ENCODE measurements at places on chromosomes 3 and 15.

GRCh38 chr3:48647714-48648113 lies 12.5 kb upstream of the SLC26A6 start:
- DNase-seq, result no peak

- no peak for DNase-seq
Observed at GRCh38 chr3:48119505-48120193, 68.6 kb downstream of the CDC25A start.

DNA sequence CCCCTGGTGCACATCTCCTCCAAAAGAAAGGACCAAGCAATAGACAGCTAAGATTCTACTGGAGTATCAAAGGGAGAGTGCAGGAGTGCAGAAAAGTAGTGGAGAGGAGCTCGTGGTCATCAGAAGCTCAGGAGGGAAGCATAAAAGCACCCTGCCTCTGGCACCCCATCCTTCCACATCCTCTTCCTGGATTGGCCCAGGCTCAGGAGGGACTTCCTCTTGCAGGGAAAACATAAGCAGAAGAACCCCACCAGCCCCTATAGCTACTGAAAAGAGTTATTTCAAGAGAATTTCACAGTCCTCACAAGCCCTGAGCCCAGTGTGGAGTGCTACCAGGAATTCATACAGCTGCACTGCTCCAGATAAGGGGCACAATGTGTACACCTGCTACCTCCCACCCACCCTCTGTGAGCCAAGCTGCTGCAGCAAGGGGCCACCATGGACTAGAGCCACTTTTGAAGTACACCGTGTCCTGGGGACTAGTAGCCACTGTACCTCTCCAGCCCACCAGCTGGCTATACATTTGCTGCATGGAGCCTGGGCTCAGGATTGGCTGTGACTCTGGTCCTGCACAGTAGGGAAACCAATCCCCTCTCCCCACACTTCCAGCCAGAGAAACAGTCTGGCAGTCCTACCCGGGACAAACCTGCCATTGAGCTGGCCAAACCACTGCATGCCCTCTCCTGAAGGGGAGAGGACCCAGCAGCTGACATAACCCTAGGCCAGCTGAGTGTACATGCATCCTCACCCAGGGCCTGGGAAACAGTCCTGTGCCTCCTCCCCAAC lies 43.0 kb downstream of the CD200R1 start:
- DNase-seq, result no peak

DNA sequence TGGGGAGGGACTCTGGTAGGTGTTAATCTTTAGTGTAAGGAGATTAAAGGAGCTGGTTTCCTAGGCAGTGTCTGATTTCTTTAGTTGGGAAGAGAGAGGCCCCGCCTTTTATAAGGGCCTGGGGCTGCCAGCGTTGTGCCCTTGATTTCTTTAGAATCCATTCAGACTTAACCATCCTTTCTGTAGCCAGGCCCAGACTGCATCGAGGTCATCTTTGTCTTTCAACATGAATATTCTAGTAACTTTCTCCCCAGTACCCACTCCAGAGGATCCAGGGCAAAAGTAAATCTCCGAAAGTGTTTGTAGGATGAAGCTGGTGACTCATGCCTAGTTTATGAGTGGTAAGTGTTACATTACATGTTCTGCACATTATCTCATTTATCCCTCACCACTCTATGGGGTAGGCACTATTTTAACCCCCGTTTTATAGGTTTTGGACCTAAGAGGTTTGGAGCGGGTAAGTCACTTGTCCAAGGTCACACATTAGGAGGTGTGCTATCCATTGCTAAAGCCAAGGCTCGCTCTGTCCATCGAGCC lies 11.8 kb upstream of the USP3 start:
- DNase-seq, result no peak

DNA sequence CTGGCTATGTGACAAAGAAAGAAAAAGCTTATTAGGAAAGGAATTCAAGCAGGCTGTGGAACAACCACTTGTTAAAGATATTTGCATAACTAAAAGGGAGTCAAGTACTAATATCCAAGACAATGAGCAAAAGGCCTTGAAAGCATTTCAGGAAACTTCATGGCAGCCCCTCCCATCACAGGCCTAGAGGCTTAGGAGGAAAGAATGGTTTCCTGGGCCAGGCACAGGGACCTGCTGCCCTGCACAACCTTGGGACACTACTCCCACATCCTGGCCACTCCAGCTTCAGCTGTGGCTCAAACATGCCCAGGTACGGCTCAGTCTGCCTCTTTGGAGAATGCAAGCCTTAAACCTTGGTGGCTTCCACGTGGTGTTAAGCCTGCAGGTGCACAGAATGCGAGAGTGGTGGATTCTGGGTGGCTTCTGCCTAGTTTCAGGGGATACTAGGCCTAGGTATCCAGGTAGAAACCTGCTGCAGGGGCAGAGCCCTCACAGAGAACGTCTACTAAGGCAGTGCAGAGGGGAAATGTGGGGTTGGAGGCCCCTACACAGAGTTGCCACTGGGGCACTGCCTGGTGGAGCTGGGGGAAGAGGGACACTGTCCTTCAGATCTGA lies 121.6 kb downstream of the OPA1 start:
- no peak for DNase-seq

- DNase-seq, result no peak
Observed at GRCh38 chr3:150631515-150632221, 28.5 kb downstream of the SELENOT start.

- DNase-seq, result no peak
Observed at GRCh38 chr3:12451481-12451880, 32.8 kb upstream of the TSEN2 start.

- no peak for DNase-seq
Observed at GRCh38 chr3:110788794-110789193, 282.8 kb upstream of the NECTIN3 start.

DNA sequence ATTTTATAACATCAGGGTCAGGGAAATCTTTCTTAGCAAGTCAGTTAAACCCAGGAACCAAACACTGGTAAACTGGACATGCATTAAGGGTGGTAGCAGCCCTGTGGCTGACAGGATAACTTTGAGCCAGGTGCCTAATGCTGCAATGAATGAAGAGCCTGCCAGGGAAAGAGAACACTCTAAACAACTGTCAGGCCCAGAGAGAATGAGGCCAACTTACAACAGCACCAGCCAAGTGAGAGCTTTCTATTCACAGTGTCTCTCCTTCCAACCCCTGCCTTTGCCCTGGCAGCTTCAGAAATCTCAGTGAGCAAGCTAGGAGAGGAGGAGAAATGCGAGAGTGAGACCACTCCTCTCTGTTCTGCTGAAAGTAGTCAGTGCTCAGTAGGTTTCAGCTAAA lies 50.4 kb upstream of the ATP2C1 start:
- DNase-seq, result no peak

GRCh38 chr3:10917176-10917575 lies 75.4 kb upstream of the SLC6A1 start:
- DNase-seq, result no peak

DNA sequence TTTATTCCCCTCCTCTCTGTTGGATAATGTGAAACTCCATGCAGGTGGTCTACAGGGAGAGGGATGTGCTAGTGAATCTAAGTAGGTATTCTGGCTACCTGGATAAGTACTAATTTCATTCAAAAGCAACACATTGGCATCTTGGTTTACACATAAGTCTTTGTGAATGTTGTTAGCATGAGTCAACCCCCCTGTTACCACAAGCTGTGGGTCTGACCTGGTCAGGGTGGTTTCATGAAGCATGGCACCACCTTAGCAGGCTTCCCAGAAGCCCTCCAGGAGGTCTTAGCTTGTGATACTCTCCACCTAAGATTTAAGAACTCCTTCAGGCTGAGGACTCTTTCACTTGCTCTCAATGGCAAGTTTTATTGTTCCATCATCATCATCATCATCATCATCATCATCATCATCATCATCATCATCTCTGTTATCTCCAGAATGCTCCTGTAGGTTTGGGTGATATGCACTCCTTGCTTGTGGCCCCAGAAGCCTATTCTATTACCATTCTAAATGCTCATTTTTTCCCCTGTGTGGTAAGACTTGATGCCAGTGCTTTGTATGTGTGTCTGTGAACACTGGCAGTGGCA lies 62.8 kb downstream of the EPHB1 start:
- DNase-seq, result no peak

DNA sequence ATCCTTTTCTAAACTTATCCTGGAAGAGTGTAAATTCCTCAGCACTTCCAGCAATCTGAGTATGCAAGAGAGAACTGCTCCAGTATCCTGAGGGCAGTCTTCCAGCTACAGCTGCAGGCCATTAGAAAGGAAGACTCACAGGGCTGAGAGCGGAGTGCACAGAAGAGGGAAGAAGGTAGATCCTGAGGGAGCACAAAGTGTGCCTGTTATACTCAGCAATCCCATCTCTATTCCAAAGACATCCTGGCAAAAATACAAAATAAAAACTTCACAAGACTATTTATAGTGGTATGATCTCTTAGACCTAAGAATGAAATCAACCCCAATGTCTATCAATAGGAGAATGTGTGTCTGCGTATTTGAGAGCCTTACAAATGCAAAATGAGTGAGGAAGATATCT lies 292.0 kb downstream of the ZIC1 start:
- DNase-seq, result no peak

GRCh38 chr15:72491768-72492167 lies 17.6 kb downstream of the ARIH1 start:
- no peak for DNase-seq

GRCh38 chr3:113531826-113532697 lies at the start of gene SIDT1:
Gene SIDT1 (plus strand): TSS chr3:113532555. CDS start chr3:113533022, 467 bp downstream.
- DNase-seq, result peak; percentile 44

Measured in stimulated activated CD4-positive, alpha-beta T cell treated with anti-CD3 and anti-CD28 coated beads, Interleukin-15, amount 100 ng/mL, for 1 hour (primary cell).